ENCODE measurements at places on chromosomes 11 and 22.

- no peak for DNase-seq
These were observed 493.7 kb upstream of the CCDC90B start for GRCh38 chr11:83779876-83780275.

GRCh38 chr11:108474664-108475463 lies 7.5 kb upstream of the C11orf65 start:
- no peak for DNase-seq

DNA sequence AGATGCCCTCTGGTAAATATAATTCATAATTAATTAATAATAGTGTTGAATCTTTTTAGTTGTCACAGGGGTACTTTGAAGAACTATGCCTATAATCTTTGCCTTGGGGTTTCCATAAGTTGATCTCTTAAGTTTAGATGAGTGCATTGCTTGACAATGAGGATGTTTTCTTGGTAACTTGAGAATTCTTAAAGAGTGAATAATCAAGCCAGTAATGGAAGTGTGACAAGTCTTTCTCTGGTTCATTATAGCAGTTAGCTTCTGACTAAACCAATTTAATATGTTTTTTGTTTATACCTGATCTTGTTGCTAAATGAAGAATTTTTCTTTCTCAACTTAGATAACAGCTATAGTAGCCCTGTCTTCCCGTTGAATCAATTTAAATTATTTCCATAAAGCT lies 46.2 kb downstream of the ATXN10 start:
- DNase-seq, result no peak

DNA sequence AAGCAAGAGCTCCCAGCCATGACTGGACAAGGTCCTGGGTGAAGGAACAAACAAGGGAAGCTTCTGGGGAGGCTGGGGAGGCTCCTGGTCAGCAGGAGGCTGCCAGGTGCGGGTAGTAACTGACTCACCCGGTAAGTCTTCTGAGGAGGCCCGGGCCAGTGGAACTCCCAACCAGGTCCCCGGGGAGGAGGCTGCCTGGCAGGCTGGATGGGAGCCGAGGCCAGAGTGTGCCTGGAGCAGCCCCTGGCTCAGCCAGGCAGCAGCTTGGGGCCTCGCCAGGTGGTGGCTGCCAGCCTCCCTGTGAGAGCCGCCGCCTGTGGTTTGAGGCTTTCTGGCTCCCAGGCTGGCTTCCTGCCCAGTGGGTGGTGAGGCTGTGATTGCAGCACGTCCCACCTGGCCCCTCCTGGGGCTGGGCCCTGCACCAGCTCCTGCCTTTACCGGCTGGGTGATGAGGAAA lies 46.2 kb downstream of the IGF2 start:
- DNase-seq, result peak; percentile 69

GRCh38 chr11:37282367-37282766 lies 684.3 kb upstream of the RAG2 start:
- DNase-seq, result no peak

GRCh38 chr22:38454353-38455075 lies 485 bp downstream of the KCNJ4 start:
- DNase-seq, result peak; percentile 19

DNA sequence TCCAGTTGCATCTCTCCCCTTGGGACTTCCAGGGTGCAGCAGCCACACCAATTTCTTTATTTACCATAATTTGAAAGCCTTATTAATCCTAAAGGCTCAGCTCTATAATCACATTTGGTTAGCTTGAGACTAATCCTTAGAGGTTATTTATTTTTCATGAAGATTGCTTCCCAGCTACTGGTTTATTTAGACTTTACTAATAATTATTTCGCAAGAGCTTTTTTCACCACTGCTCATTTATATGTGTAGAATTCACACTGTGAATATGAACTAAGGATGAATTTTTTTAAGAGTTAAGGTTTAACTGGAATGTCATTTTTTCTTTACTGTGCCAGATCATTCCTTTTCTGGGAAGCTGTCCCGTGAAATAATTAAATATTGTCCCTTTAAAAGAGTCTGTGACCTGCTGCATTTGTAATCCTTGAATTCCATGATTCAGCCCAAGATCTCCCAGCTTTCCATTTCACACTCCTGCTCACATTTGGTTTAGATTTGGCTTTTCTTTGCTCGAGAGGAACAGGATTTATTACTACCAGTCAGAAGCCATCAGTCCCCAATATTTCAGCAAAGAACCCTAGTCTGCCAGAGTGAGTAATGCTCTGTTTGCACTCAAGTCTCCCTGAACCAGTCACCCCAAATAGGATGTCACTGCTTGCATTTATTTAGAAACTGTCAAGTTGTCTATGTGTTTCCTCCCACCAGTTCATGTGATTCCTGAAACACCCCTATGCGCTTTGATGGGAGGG lies 4.4 kb upstream of the CD44 start:
- no peak for DNase-seq

GRCh38 chr11:46102843-46103242 lies 18.4 kb downstream of the PHF21A start:
- no peak for DNase-seq

DNA sequence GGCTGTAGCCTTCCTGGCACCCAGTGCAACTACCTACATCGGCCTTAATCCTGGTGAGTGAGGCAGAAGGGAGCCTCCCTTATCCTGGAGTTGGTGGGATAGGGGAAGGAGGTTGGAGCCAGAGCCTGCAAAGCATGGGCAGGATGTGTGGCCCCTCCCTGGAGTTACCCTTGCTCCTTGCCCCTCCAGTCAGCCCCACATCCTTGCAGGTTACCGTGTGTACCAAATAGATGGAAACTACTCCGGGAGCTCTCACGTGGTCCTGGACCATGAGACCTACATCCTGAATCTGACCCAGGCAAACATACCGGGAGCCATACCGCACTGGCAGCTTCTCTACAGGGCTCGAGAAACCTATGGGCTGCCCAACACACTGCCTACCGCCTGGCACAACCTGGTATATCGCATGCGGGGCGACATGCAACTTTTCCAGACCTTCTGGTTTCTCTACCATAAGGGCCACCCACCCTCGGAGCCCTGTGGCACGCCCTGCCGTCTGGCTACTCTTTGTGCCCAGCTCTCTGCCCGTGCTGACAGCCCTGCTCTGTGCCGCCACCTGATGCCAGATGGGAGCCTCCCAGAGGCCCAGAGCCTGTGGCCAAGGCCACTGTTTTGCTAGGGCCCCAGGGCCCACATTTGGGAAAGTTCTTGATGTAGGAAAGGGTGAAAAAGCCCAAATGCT lies 3.9 kb downstream of the SMPD1 start:
- DNase-seq, result no peak

DNA sequence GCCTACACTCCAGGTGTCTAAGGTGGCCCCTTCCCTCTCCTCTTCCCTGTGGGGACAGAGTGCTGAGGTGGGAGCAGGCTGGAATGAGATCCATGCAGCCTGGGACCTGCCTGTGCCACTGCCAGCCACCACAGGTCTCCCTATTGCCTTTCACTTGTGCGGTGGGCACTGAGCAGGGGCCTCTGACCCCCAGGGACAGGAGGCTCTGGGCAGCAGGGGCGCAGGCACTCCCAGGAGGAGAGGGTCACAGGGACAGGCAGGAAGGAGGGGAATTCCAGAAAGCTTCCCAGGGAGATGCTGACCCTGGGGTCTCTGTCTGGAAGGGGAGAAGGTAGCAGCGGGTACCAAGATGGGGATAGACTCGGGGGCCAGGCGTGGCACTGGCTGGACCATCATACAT lies 228.5 kb upstream of the B3GAT1 start:
- no peak for DNase-seq

DNA sequence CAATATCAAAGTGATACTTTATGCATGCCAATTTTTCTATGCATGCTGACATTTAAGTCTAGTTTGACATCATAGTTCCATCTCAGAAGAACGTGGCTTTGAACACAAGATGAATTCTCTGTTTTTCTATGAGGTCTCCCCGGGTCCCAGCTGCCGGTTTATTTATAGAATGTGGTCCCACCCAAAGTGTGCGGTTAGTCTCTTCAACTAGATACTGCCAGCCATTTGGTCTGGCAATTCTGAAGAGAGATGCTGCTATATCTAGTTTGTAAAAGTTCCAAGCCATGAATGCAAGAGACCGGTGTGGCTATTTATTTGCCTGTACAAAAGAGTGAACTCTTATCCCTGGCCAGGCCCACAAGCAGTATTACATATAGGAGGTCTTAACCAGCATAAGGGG lies 9.2 kb downstream of the OR5A2 start:
- DNase-seq, result no peak

GRCh38 chr11:133828871-133829270 lies 16.4 kb downstream of the SPATA19 start:
- no peak for DNase-seq

DNA sequence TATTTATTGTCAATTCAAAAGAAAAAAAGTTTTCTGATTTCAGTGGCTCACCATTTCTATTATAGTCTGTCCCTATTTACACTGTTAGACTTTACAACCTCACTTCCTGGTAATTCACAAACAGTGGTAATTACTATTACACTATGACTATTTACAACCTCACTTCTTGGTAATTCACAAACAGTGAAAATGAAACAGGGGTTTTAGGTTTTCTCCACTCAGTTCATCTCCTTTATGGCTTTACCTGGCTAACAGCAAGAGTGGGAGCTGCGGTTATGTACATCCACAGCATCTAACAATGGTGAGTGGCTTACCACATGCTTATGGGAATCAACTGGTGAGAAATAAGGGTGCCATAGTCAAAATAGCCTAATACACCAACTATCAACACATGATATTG lies 166.4 kb downstream of the CASP12 start:
- no peak for DNase-seq

DNA sequence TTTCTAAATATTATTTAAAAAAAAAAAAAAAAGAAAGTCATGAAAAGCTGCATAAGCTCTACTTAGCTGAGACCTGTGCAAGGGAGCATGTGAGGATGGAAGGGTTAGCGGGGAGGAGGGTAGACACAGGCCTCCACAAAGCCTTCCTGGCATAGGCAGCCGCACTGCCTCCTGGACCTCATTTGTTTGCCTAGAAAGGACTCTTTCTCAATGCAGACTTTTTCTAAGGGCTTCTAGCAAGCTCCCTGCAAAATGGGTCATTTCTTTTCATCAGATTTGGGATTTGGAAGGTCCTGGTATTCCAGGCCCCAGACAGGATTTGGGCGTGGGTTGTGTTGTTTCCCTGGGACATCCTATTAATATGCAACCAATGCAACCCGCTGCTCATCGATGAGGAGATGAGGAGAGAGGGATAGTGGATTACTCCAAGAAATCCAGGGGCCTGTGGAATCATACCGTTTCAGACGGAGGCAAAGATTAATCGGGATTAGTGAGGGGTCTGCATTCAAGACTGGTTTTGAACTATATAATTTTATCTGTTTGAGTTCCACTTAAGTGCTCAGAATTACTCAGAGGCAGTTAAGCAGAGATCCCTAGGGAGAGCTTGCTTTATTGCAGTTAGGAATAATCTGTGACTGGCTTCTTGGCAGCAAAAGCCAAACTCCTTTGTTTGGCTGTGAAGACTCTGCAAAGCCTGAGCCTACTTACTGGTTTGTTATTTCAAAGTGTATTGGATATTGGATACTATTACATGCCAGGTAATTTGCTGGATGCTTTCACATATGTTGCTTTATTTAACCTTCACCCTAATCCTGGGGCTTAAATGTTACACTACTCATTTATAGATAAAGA lies 106.9 kb upstream of the NAV2 start:
- DNase-seq, result no peak
